ENCODE measurements at places on chromosomes 4 and X. TPM values are rescaled to one million over a fixed set of nuclear protein-coding genes. Genes with fewer than 3 reads are reported as not detected.

LGI2 gene
- total RNA-seq, result not detected

- H3K4me1 ChIP-seq, result no peaks in the 10 kb centered on the region
- no peak for DNase-seq
Observed at GRCh38 chrX:38273453-38273852, 52.8 kb upstream of the SRPX start.

SYP gene
- total RNA-seq, result 1.0 TPM

DNA sequence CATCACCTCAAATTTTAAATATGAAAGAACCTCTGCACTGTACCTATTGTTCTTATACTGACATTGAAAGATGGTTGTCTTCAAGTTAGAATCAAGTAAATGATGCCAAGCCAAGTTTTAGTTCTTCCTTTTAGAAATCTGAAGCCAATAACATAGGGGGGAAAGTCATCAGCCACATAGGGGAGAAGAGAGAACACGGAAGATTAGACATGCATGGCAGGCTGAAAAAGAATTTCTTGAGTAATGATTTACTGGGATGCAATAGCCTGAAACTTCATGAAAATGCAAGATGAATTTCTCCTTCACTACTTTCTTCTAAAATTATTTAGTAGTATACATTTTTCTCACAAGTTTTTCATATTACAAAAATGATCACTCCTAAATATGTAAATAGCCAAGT lies 13.6 kb upstream of the EPGN start:
- H3K36me3 ChIP-seq, result no peaks in the 10 kb centered on the region
- DNase-seq, result no peak
- no peaks in the 10 kb centered on the region for H3K27me3 ChIP-seq
- H3K4me3 ChIP-seq, result no peak overlapping the region

DNA sequence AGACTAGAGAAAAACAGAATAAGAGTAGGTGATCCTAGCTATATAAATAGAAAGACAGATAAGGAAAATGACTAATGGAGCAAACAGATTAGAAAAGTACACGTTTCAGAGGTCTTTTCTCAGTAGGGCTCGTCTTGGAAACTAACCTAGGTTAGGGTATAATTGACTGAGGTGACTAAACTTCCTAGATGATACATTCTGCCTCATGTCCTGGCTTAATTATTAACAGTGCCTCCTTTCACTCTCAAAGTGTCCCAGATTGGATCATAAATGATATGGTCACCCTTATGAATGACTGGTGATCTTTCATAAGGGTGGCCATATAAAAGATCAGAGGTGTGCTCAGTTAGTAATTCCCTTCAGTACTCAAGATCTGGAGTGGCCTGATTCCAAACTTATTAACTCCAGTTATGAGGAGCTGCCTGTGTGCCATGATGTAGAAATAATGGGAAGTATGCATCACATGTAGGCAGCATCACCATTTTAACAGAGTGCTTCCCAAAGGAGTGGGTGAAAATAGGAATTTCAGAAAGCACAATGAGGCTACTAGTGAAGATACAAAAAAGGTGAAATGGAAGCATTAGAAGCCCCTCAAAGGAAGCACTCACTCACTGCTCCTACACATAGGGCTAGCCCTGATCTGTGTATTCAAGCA lies 14.7 kb upstream of the GRIA3 start:
- H3K4me3 ChIP-seq, result no peak overlapping the region
- no peak for DNase-seq
- no peaks in the 10 kb centered on the region for H3K36me3 ChIP-seq
- H3K27me3 ChIP-seq, result no peaks in the 10 kb centered on the region

- H3K27me3 ChIP-seq, result no peaks in the 10 kb centered on the region
- no peaks in the 10 kb centered on the region for H3K4me1 ChIP-seq
- H3K27ac ChIP-seq, result no peak overlapping the region
Observed at GRCh38 chr4:111573386-111573785, 571.9 kb upstream of the FAM241A start.

GRCh38 chrX:133937022-133937421 lies 48.4 kb downstream of the GPC3 start:
- H3K27me3 ChIP-seq, result no peaks in the 10 kb centered on the region
- H3K27ac ChIP-seq, result no peak overlapping the region
- no peak overlapping the region for H3K4me3 ChIP-seq
- no peak for DNase-seq
- no peaks in the 10 kb centered on the region for H3K36me3 ChIP-seq

DNA sequence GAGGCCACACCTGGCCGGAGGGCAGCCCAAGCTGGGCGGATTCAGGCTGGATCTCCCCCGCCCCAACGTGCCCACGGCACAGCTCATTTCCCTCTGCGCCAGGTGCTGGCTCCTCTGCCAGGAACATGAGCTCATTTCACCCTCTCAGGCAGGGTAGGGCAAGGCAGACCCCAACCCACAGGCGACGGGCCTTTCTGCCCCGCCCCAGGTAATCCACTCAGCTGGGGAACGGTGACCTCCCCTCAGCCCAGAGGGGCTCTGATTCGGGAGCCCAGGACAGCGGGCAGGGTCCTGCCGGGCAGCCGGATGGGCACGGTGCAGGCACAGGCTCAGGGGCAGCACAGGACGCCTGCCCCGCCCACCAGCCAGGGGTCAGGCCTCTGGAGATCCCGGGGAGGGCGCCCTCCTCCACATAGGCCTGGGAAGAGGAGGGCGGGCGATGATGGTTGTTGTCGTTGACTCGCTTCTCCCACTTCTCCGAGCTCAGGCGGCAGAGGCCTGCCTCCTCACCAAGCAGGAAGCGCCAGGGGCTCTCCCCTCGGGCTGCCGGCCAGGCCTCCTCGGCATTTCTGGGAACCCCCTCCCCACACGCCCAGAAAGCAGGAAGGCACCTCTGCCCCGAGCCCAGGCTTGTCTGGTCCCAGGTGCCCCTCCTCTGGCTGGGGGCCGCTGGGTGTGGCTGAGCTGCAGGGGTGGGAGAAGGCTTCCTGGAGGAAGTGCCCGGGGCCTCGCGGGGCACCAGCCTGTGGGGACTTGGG lies 31.1 kb downstream of the TACC3 start:
- no peak overlapping the region for H3K4me3 ChIP-seq
- no peaks in the 10 kb centered on the region for H3K27me3 ChIP-seq
- no peaks in the 10 kb centered on the region for H3K36me3 ChIP-seq
- peaks cover 24% of the 10 kb centered on the region for H3K4me1 ChIP-seq
- no peak overlapping the region for H3K27ac ChIP-seq

- no peak overlapping the region for H3K27ac ChIP-seq
- no peak for DNase-seq
- no peak overlapping the region for H3K4me3 ChIP-seq
- peaks cover 18% of the 10 kb centered on the region for H3K4me1 ChIP-seq
- H3K36me3 ChIP-seq, result peaks cover 5% of the 10 kb centered on the region
Observed at GRCh38 chr4:990746-991367, 2.3 kb downstream of the SLC26A1 start.

DNA sequence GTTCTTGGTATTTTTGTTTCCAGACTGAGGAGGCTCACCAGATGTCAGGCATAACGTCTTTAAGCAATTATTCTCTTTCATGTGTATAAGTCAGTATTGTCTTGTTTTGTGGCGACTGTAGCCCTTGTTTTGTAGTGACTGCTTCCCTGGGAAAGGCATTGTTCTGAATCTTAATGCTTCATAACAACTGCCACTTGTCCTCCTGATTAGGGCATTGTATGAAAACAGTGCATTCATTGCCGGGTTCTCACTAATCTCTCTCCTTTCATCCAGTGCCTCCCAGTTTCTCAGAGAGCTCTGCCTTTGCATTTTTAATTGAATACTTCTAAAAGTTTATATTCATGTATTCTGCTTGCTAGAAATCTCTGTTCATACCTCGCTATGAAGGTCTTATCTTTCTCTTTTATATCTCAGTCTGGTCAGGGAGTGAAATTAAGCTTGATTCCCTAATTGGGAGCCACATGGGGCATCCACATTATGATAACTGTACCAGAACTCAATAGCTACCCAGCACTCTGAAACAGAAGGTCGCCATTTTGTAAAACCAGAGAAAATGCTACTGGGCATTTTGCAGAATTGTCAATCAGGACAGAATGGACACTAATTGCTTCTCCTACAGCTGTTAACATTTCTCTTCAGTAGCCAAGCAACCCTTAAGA lies 149.8 kb downstream of the GBA3 start:
- H3K27me3 ChIP-seq, result no peaks in the 10 kb centered on the region
- H3K27ac ChIP-seq, result no peak overlapping the region
- no peaks in the 10 kb centered on the region for H3K4me1 ChIP-seq
- DNase-seq, result no peak

MAGEA6 gene
- not detected for total RNA-seq

GRCh38 chrX:147920161-147920666 lies 8.5 kb downstream of the FMR1 start:
- H3K27me3 ChIP-seq, result no peaks in the 10 kb centered on the region
- H3K36me3 ChIP-seq, result no peaks in the 10 kb centered on the region
- H3K4me3 ChIP-seq, result no peak overlapping the region
- no peak overlapping the region for H3K27ac ChIP-seq

ARHGAP10 gene
- total RNA-seq, result 23.2 TPM

GRCh38 chrX:49079489-49080428 lies at the start of gene WDR45:
WDR45 (minus strand) TSS chrX:49079887; CDS start chrX:49078095, 1,792 bp downstream.
- no peaks in the 10 kb centered on the region for H3K27me3 ChIP-seq
- H3K4me3 ChIP-seq, result peak within 1 kb of the TSS; percentile 82
- DNase-seq, result peak; percentile 64
- peak within 1 kb of the TSS; percentile 96 for H3K27ac ChIP-seq

GRCh38 chrX:45200741-45201234 lies at the start of gene DIPK2B:
DIPK2B (minus strand) TSS chrX:45200876; CDS start chrX:45200826, 50 bp downstream.
- H3K36me3 ChIP-seq, result no peaks in the 10 kb centered on the region
- no peak within 1 kb of the TSS for H3K27ac ChIP-seq
- H3K4me3 ChIP-seq, result no peak within 1 kb of the TSS
- H3K27me3 ChIP-seq, result peaks cover 2% of the 10 kb centered on the region
- no peaks in the 10 kb centered on the region for H3K4me1 ChIP-seq

NRK gene
- not detected for total RNA-seq

DNA sequence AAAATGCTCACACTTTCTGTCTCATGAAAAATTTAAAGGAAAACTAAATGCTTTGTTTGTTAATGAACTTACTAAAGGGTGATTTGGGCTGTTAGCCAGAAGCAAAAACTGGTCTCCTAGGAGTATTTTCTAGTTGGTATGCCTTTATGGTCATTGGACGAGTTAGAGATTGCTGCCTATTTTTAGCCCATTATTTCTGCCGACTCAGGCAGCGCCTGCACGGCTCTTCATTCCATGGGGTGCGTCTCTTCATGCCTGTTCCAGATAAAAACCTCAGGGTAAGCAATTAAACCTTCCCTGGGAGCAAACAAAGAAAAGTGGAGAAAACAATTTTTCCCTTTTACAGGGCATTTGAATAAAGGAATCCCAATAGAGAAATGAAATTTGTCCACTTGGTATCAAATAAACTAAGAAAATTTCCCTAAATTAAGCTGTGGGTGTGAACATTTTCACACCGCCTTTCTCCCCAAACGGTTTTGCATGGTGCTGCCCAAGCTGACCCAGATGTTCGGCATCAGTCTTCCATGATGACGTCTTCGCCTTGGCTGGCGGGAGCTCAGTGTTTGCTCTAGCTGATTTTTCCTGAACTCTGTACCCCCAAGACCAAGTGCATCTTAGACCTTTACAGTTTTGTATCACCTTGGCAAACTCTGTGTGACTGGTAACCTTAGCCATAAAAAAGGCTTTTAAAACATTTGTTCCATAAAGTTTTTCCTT lies 61.7 kb upstream of the ADGRG2 start:
- H3K36me3 ChIP-seq, result no peaks in the 10 kb centered on the region
- no peaks in the 10 kb centered on the region for H3K27me3 ChIP-seq
- DNase-seq, result no peak

ETDB gene
- total RNA-seq, result not detected

DNA sequence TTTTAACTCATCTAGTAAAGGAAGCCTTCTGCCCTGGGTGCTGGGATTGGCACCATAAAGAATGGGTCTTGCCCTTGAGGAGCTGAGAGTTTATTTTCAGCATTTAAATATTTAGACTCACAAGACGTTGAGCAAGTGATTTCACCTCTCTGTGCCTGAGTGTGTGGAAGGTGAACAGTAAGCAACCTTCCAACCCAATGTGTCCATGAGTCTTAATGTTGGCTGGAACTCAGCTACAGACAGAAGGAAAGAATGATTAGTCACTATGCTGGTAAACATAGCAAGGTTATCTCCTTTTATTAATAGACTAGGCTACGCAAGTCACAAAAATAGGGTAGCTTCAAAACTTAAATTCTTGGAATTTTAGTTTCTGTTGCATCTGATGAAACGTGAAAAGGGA lies 277.4 kb upstream of the GATB start:
- H3K4me3 ChIP-seq, result no peak overlapping the region
- no peaks in the 10 kb centered on the region for H3K27me3 ChIP-seq
- no peaks in the 10 kb centered on the region for H3K4me1 ChIP-seq

- no peak for DNase-seq
- no peaks in the 10 kb centered on the region for H3K36me3 ChIP-seq
- H3K4me1 ChIP-seq, result no peaks in the 10 kb centered on the region
- no peak overlapping the region for H3K4me3 ChIP-seq
- no peak overlapping the region for H3K27ac ChIP-seq
Observed at GRCh38 chr4:2428496-2429213, 9.9 kb downstream of the CFAP99 start.

CLNK gene
- total RNA-seq, result 1.0 TPM

GRCh38 chrX:46553935-46554334 lies 8.7 kb upstream of the ZNF674 start:
- DNase-seq, result no peak
- H3K4me1 ChIP-seq, result no peaks in the 10 kb centered on the region
- no peak overlapping the region for H3K27ac ChIP-seq
- H3K27me3 ChIP-seq, result no peaks in the 10 kb centered on the region
- no peak overlapping the region for H3K4me3 ChIP-seq
- H3K36me3 ChIP-seq, result no peaks in the 10 kb centered on the region

DNA sequence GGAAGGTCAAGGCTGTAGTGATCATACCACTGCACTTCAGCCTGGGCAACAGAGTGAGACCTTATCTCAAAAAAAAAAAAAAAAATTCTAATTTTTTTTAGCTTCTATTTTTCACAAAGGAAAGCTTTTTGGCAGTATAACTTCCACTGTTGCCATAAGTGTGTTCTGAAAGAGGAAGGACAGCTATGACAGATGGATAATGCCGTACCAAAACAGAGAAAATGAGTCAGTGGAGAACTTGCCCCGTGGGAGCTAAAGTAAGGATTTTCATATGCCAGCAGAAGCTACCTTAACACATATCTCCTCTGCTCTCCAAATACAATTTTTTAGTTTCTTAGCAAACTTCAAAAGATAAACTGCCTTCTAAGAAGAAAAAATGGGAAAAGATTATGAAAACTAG lies 43.7 kb downstream of the RPS3A start:
- no peaks in the 10 kb centered on the region for H3K36me3 ChIP-seq
- no peaks in the 10 kb centered on the region for H3K4me1 ChIP-seq
- H3K4me3 ChIP-seq, result no peak overlapping the region
- no peaks in the 10 kb centered on the region for H3K27me3 ChIP-seq

DNA sequence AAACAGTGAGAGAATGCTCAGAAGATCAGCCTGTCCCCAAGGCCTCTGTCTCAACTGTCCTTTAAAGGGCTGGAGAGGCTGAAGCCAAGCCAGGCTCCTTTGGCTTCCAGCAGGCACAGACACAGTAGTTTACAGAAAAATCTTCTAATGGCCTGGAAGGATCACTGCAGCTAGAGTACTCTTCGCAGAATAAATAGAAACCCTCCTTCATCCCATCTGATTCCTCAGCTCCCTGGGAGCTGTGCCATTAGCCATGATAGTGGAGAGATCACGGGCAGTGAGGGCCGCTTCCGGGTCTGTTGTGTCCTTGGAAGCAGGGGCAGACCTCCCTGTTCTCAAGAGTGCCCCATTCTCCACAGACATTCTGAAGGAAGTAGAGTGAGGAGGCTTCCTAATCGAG lies 63.1 kb downstream of the CCNI start:
- H3K4me3 ChIP-seq, result no peak overlapping the region
- H3K4me1 ChIP-seq, result peaks cover 4% of the 10 kb centered on the region
- H3K36me3 ChIP-seq, result peaks cover 20% of the 10 kb centered on the region
- H3K27ac ChIP-seq, result no peak overlapping the region

GRCh38 chr4:39526765-39527295 lies 409 bp downstream of the UGDH start:
- DNase-seq, result peak; percentile 16
- peak overlapping the region; percentile 30 for H3K27ac ChIP-seq
- H3K4me3 ChIP-seq, result peak overlapping the region; percentile 93
- H3K36me3 ChIP-seq, result no peaks in the 10 kb centered on the region
- no peaks in the 10 kb centered on the region for H3K27me3 ChIP-seq

Measured in natural killer cell (primary cell).